ENCODE measurements at places on chromosomes 6 and 20. TPM values are rescaled to one million over a fixed set of nuclear protein-coding genes. Genes with fewer than 3 reads are reported as not detected.

- no peaks in the 10 kb centered on the region for H3K36me3 ChIP-seq
- H3K27ac ChIP-seq, result no peak overlapping the region
- no peaks in the 10 kb centered on the region for H3K4me1 ChIP-seq
- H3K27me3 ChIP-seq, result no peaks in the 10 kb centered on the region
These were observed 27.6 kb upstream of the NFATC2 start for GRCh38 chr20:51569815-51570738.

GRCh38 chr6:63114610-63115211 is 96.6 kb upstream of the FKBP1C start:
- no peaks in the 10 kb centered on the region for H3K4me1 ChIP-seq
- H3K27me3 ChIP-seq, result no peaks in the 10 kb centered on the region
- H3K4me3 ChIP-seq, result no peak overlapping the region
- DNase-seq, result no peak

DNA sequence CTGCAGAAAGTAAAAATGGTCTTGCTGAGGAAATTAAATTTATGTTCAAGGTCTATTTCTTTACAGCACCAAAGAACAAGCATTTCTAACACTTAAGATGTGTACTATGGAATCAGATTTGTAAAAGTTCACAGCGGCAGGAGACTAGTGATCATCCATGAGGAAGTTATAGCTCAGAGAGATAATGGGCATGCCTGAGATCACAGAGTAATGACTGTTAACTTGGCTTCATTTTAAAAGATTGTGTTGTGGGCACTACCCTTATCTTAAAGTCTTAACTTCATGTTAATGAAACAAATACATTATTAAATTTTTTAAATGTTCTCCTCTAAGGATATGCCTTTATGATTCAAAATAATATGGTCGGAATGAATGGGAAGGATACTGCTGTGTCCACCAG is 168.6 kb downstream of the GMPR start:
- no peaks in the 10 kb centered on the region for H3K4me1 ChIP-seq
- H3K27ac ChIP-seq, result no peak overlapping the region
- DNase-seq, result no peak
- H3K36me3 ChIP-seq, result no peaks in the 10 kb centered on the region
- no peak overlapping the region for H3K4me3 ChIP-seq

- H3K27me3 ChIP-seq, result no peaks in the 10 kb centered on the region
- no peak overlapping the region for H3K27ac ChIP-seq
- no peaks in the 10 kb centered on the region for H3K4me1 ChIP-seq
- no peak for DNase-seq
- no peaks in the 10 kb centered on the region for H3K36me3 ChIP-seq
- no peak overlapping the region for H3K4me3 ChIP-seq
These were observed 868.9 kb downstream of the PHF3 start for GRCh38 chr6:64504503-64504902.

GRCh38 chr6:118252474-118252873 is 295.6 kb upstream of the PLN start:
- H3K36me3 ChIP-seq, result no peaks in the 10 kb centered on the region
- DNase-seq, result no peak

DNA sequence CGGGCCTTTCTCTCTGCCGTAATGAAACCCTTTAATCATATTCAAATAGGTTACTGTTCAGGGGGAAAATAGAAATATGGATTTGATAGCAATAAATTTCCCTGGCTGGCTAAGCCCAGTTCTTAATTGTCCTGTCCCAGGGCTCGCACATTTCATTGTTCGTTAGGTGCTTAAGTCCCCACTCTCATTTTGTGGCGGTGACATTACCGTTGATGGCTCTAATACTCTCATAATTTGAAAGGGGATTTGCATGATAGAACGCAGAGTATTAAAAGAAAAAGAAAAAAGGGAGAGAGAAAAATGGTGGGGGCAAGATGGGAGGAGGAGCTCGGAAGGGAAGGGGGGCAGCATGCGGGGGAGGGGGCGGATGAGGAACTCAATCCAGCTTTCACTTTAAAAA is 79.1 kb upstream of the FOXP4 start:
- H3K27ac ChIP-seq, result no peak overlapping the region
- H3K4me1 ChIP-seq, result no peaks in the 10 kb centered on the region
- H3K4me3 ChIP-seq, result no peak overlapping the region
- no peak for DNase-seq
- no peaks in the 10 kb centered on the region for H3K27me3 ChIP-seq

DNA sequence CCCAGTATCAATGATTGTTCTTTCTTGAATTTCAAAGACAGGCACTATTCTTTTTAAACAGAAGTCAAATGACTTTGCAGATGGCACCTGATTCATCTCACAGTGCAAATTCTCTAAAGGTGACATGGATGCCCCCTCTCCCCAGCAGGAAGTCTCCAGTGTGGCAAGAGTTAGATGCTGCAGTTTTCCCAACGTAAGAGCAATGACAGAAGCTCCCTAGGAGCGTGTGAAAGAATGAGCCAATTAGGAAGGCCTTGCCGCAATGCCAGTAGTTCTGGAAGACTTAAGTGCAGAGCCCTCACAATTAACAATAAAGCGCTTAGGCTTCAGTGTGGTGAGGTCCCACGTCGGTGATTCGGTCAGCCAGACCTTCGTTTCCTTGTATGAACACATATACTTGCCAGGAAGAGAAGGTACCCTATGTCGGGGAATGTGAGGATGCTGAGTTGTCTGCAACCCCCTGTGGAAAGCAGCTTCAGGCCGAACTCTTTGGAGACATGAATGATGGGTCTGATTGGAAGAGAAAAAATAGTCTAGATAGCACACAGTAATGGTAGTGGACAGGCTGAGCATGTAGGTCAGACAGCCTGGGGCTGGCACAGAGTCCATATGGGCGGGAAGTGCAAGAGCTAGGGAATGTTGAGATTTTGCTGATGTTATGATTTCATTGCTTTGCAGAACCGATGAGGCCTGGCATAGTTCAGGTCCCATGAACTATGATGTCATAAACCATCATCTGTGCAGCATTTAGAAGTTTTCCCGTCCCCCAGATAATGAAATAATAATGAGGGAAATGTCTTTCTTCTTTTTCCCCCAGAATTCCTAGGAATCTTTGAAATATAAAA is 132.6 kb downstream of the PHACTR1 start:
- no peaks in the 10 kb centered on the region for H3K36me3 ChIP-seq
- peaks cover 9% of the 10 kb centered on the region for H3K27me3 ChIP-seq
- H3K4me1 ChIP-seq, result no peaks in the 10 kb centered on the region
- no peak for DNase-seq
- no peak overlapping the region for H3K4me3 ChIP-seq

DNA sequence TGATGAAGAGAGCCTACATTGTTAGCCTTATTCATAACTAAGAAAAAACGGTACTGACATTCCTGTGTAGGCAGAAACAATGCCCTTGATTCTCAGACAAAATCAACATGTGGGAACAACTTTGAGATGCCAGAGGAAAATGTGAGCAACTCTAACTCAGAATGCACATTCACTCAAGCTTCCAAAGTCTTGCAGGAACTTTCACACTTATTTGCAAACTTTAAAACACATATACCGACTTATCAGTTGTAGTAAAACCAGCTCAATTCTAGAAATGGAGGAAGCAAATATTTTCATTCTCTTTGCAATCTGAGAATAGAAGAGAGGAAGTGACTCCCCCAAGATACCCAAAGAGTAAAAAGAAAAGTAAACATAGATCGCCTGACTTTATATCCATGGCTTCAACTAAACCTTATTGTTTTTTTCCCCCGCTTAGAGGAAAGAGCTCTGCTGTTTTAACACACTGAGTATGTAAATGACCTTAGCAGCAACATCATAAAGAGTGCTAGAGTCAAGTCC is 117.6 kb downstream of the EPB41L2 start:
- no peaks in the 10 kb centered on the region for H3K36me3 ChIP-seq
- no peaks in the 10 kb centered on the region for H3K4me1 ChIP-seq
- DNase-seq, result no peak

DNA sequence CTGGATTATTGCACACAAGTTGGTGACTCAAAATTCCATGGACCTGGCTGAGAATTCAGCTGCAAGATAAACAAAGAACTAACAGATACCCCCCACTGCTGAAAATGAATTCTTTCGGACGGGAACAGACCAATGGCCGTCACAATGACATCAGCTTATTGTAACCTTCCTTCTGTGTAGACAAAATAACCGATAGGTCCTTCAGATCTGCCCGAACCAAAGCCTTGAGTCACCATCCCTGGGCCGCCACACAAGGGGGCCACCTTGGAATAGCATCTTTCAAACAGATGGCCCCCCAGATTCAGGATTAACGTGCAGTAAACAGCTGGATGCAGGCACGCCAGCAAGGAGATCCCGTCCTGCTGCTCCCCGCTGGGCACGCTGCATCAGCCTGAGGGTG is 214.0 kb upstream of the EXOC2 start:
- no peaks in the 10 kb centered on the region for H3K36me3 ChIP-seq
- H3K4me1 ChIP-seq, result no peaks in the 10 kb centered on the region
- no peak overlapping the region for H3K27ac ChIP-seq
- H3K27me3 ChIP-seq, result no peaks in the 10 kb centered on the region
- H3K4me3 ChIP-seq, result no peak overlapping the region
- no peak for DNase-seq

DNA sequence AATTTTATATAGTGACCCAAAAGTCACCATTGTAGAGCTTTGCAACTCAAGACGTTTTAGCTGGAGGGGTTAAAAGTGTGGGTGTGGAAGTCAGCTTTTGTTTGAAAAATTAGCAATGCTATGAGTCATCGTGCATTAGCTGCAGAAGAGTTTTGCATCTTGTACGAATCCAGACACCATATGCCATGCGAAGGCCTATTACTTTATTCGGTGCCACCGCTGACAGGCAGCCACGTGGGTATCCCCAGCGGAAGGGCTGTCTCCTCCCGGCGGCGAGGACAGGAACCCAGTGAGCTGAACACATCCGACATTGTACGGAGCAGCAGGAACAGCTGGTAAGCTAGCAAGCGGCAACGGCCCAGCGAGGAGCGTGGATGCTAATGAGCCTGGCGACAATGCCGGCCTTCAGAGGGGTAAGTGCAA is 84.4 kb downstream of the INSM1 start:
- no peak overlapping the region for H3K27ac ChIP-seq
- H3K36me3 ChIP-seq, result no peaks in the 10 kb centered on the region
- H3K4me3 ChIP-seq, result no peak overlapping the region

GRCh38 chr6:85431271-85431670 is 18.6 kb upstream of the NT5E start:
- no peaks in the 10 kb centered on the region for H3K4me1 ChIP-seq
- DNase-seq, result no peak
- no peaks in the 10 kb centered on the region for H3K36me3 ChIP-seq
- no peak overlapping the region for H3K4me3 ChIP-seq
- H3K27me3 ChIP-seq, result no peaks in the 10 kb centered on the region

- no peak for DNase-seq
- H3K4me1 ChIP-seq, result no peaks in the 10 kb centered on the region
- no peak overlapping the region for H3K4me3 ChIP-seq
- no peak overlapping the region for H3K27ac ChIP-seq
- no peaks in the 10 kb centered on the region for H3K27me3 ChIP-seq
- H3K36me3 ChIP-seq, result no peaks in the 10 kb centered on the region
These were observed 33.9 kb upstream of the FAM83D start for GRCh38 chr20:38892091-38892981.

DNA sequence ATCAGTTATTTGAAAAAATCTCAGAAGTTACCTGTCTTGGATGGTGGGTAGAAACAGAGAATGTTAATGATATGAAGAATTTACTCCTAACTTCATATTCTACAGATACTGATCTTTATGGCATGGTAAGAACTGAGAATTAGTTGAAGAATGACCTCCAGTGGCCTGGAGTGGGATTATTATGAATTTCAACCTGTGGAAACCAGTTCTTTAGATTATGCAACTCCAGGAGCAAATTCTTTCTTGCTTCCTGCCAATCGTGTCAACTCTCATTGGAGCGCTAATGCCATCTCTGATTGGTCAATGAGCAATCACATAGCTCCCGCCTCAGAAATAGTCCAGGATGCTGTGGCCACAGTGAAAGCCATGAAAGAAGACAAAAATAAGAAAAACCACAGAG is 40.6 kb downstream of the LYRM2 start:
- H3K4me1 ChIP-seq, result no peaks in the 10 kb centered on the region
- no peak overlapping the region for H3K27ac ChIP-seq
- no peaks in the 10 kb centered on the region for H3K27me3 ChIP-seq
- no peak for DNase-seq

- no peak for DNase-seq
- no peaks in the 10 kb centered on the region for H3K4me1 ChIP-seq
- peaks cover 93% of the 10 kb centered on the region for H3K36me3 ChIP-seq
- H3K4me3 ChIP-seq, result no peak overlapping the region
These were observed 61.0 kb downstream of the ENPP1 start for GRCh38 chr6:131868836-131869235.

DNA sequence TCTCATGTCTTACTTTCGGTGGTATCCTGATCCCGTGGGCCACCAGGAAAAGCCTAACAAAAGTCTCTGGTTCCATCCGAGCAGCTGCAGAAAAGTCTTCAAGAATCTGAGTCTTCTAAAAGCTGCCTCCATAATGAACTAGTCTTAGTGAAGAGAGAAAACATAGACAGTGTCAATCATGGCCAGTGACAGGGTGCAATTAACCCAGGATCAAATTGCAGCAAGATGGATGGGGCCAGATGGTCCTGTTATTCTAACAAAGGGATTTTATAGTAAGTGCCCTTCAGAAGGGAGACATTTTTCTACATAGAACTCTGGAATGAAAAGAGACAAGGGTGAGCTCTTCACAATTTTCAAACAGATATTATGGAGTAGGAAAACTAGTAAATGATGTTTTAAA is 281.6 kb upstream of the ZFP64 start:
- H3K27me3 ChIP-seq, result no peaks in the 10 kb centered on the region
- no peaks in the 10 kb centered on the region for H3K4me1 ChIP-seq
- H3K36me3 ChIP-seq, result no peaks in the 10 kb centered on the region
- no peak for DNase-seq

- no peak overlapping the region for H3K27ac ChIP-seq
- no peaks in the 10 kb centered on the region for H3K36me3 ChIP-seq
- no peaks in the 10 kb centered on the region for H3K27me3 ChIP-seq
These were observed 547.8 kb upstream of the POU3F2 start for GRCh38 chr6:98286620-98287019.

- H3K27me3 ChIP-seq, result no peaks in the 10 kb centered on the region
- no peak overlapping the region for H3K4me3 ChIP-seq
- no peaks in the 10 kb centered on the region for H3K36me3 ChIP-seq
- H3K27ac ChIP-seq, result no peak overlapping the region
- no peaks in the 10 kb centered on the region for H3K4me1 ChIP-seq
These were observed 29.2 kb downstream of the LGSN start for GRCh38 chr6:63290492-63291058.

The ZBTB46 gene
- 4.2 TPM for total RNA-seq

The METTL24 gene
- 0.37 TPM for total RNA-seq

The PRKN gene
- total RNA-seq, result 1.1 TPM

The TOX2 gene
- 1.7 TPM for total RNA-seq

The COMMD7 gene
- 19.0 TPM for total RNA-seq

The GPR63 gene
- not detected for total RNA-seq

Measured in right lobe of liver (tissue), 6 donors.